Caki2 (cell line): ENCODE measurements at places on chromosomes 2 and 18. TPM values are rescaled to one million over a fixed set of nuclear protein-coding genes. Genes with fewer than 3 reads are reported as not detected.

The METTL8 gene
- total RNA-seq = 13.2 and 28.5 TPM in 2 replicates

The MITD1 gene
- 30.1 and 40.0 TPM in 2 replicates for total RNA-seq

The AOX1 gene
- total RNA-seq = 0.14 TPM in 1 of 2 replicates, not detected in the other

The LRRC30 gene
- total RNA-seq = not detected in 2 replicates

The ABCA12 gene
- total RNA-seq = 1.3 and 1.8 TPM in 2 replicates

The NOSTRIN gene
- not detected in 2 replicates for total RNA-seq

The DAW1 gene
- total RNA-seq = 3.4 and 4.3 TPM in 2 replicates
